Upper lobe of right lung (tissue), 1 donor: ENCODE measurements at places on chromosomes 7 and 10. TPM values are rescaled to one million over a fixed set of nuclear protein-coding genes. Genes with fewer than 3 reads are reported as not detected.
A peak's percentile ranks its signal among the peaks of the same experiment; 100 is the strongest.

The CCDC6 gene
- 55.7 TPM for total RNA-seq

DNA sequence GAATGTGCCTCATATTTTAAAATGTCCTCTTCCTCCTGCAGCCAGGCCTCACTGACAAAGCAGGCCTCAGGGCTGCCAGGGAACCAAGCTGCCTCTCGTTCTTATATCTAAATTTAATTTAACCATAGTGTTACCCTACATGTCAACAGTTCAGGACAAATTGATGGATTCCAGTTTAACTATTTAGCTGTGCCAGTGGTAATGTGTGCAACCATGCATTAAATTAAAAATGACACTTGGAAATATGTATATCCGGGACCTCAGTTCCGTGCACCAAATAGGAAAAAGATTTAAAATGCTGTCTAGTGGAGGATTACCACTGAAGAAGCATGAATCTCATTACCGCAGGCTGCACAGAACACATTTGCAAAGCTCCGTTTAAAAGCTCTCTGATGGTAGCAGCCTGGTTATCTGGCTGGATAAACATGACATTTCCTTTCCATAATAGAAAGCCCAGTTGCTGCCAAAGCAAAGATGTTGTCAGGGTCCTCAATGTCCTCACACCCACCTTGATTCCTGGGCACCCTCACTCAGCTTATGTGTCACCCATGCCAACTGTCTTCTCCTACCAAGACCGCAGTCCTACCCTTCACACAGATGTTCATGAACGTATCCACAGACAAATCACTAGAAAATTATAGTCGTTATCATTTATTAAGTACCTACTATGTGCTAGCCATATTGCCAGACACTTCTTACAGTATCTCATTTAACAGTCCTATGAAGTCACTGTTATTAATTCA lies 73.3 kb upstream of the FRMD4A start:
- no peak for DNase-seq

The GNAT3 gene
- total RNA-seq, result not detected

The MKX gene
- total RNA-seq, result 1.7 TPM

- no peak for DNase-seq
These were observed 93.1 kb downstream of the COBL start for GRCh38 chr7:51223505-51223904.

The CCL24 gene
- 4.8 TPM for total RNA-seq

GRCh38 chr10:76114581-76115001 lies 683.2 kb downstream of the LRMDA start:
- DNase-seq, result no peak

DNA sequence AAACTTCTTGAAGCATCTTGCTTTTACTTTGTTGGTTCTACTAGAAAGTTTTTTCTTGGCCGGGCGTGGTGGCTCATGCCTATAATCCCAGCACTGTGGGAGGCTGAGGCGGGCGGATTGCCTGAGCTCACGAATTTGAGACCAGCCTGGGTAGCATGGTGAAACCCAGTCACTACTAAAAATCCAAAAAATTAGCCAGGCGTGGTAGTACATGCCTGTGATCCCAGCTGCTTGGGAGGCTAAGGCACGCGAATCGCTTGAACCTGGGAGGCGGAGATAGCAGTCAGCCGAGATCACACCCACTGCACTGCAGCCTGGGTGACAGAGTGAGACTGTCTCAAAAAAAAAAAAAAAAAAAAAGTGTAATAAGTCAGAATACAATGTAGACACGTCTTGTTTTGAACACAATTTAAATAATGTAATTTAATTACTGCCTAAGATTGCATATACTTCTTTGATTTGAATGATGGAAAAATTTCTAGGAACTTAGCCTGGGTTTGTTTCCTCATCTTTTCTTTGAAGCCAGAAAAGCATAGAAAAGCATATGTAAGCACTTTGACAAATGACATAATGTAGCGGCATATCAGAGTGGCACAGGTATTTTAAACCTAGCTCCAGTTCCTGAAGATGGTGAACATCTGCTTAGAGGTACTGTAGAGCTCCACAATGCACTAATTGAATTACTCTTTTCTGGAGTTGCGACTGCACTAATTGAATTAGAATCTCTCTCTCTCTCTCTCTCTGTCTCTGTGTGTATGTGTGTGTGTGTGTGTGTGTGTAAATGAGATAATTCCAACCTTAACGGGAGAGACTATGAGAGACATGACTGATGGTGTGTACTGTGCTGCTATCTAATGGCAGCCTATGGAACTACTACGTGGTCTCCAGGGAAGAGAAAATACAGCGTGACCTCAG lies 87.8 kb downstream of the BTRC start:
- DNase-seq, result no peak

DNA sequence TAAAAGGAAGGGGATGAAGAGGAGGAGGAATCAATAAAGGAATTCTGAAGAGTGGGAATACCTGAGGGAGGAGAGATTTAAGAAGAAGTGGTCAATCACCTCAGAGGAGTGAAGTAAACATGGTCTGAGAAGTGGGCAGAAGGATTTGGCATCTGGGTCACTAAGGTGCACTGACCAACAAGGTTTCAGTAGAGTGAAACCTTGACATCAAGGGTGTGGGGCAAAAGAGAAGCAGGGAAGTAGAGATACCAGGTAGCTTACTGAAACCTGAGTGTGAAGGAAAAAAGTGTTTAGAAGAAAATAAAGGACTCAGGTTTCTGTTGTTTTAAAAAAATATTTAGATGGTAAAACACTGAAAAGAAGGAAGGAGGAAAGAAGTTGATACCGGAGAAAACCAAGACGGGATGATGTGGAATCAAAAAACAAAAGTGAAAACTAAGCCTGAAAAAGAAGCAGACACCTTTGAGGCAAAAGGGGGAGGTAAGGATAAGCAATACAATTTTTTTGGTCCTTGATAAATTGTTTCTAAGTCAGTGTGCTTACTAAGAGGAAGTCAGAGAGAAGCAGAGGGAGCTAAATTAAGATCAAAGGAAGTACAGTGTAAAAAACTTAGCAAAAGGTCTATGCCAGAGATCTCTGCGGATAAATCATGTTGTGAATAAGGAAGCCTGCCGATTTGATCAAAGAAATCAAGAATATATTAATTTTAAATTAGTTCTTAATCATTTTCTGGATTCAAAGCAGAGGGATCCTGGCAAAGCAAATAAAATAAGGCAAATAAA lies 137.2 kb upstream of the GPR22 start:
- no peak for DNase-seq

The GPR146 gene
- 40.0 TPM for total RNA-seq

DNA sequence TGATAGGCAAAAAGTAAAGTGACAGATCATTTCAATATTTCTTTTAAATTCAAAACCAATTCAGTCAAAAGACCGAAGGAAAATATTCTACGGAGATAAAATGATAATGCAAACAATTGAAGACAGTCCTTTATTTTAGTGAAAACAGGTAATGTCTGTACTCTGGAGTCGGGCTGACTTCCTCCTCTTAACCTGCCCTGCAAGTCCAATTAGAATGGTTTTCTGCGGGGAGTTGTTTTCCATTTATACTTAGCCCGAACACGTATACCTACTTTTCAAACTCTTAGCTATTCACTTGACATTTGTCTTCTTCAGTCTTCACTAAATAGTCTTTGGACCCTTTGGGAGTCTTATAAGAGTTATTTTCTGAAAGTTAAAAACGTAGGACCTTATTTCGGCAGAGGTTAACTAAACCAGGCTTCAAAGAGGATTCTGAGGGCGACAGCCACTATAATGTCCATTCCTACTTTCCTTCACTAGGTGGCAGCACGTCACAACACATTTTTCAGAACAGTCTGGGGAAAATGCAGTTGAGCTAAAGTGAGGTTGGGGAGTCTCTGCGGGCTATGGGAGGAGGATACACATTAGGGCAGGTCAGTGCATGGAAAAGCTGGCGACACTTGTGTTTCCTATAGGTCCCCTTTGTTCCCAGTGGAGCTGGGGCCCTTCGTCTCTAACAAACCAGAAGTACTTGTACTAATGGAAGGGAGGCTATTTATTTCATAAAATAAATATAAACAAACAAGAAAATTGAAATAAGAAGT lies 472.0 kb downstream of the KCNMA1 start:
- DNase-seq, result no peak

GRCh38 chr10:66637273-66638036 lies 288.4 kb upstream of the LRRTM3 start:
- no peak for DNase-seq

GRCh38 chr10:133464582-133465031 lies 10.9 kb downstream of the SCART1 start:
- no peak for DNase-seq

GRCh38 chr7:146956321-146956720 lies 839.7 kb downstream of the CNTNAP2 start:
- no peak for DNase-seq

DNA sequence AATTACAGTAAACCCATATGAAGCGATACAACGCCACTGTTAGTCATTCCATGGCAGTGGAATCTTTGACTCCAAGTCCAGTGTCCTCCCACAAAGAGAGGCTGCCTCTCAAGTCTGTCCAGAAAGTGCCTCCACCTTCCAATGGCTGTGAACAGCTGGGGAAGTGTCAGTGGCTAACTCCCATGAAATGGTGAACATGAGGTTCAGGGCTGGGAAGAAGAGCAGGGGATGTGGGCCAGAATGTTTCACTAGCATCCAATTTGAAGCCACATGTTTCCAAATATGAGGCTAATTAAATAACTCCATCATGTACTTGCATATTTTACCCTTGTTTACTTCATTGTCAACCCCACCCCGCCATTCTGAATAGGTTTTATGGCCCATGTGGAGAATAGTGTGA lies 53.1 kb upstream of the CHST15 start:
- DNase-seq, result no peak

The TMEM213 gene
- 9.6 TPM for total RNA-seq

GRCh38 chr10:52129410-52130178 lies 184.5 kb upstream of the DKK1 start:
- no peak for DNase-seq

- DNase-seq, result no peak
These were observed 103.6 kb upstream of the EGR2 start for GRCh38 chr10:62919776-62920175.

DNA sequence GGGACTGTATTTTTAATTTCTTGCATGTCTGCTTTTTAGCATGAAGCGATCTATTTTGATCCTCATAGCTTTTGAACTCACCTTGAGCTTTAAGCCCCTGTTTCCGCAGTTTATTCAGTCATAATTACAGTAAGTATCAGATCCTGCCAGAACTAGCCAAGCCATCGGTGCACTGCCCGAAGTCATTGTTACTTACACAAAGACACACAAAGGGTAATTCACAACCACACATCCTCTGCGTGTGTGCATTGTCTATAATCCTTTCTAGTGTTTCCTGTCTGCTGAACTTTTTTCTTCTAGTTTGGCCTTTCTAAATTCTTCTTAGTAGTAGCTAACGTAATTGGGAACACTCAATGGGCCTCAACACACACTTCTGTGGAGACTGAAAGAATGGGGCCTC lies 133.0 kb downstream of the SFMBT2 start:
- DNase-seq, result no peak

- peak; percentile 49 for DNase-seq
These were observed 94.5 kb upstream of the GNA12 start for GRCh38 chr7:2938514-2939192.

DNA sequence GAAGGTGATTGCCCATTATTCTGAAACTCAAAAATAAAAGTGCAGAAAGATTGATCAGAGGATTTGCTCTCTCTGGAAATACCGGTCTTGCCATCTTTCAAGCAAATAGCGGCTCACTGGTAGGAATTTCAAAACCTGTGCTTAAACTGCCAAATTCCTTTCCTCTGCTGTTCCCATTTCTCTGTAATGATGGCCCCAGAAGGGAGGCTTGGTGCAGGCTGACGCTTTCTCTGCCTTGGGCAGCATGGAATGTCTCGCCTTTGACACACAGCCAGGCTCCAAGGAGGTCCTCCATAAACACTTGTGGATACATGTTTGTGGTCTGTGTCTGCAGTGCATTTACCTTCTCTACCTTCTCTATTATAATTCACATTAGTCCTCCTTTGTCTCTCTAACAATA lies 146.8 kb downstream of the HIBADH start:
- DNase-seq, result no peak

The CALN1 gene
- total RNA-seq, result not detected

DNA sequence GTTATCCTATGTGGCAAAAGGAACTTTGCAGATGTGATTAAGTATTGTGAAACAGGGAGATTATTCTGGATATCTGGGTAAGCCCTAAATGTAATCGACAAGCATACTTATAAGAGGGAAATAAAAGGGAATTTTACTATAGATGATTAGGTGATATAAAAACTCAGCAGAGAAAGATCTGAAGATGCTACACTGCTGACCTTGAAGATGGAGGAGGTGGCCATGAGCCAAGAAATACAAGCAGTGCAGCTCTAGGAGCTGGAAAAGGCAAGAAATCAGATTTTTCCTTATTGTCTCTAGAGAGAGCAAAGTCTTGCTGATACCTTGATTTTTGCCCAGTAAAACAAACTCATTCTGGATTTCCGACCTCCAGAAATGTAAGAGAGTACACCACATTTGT lies 67.7 kb downstream of the BRAF start:
- DNase-seq, result no peak

DNA sequence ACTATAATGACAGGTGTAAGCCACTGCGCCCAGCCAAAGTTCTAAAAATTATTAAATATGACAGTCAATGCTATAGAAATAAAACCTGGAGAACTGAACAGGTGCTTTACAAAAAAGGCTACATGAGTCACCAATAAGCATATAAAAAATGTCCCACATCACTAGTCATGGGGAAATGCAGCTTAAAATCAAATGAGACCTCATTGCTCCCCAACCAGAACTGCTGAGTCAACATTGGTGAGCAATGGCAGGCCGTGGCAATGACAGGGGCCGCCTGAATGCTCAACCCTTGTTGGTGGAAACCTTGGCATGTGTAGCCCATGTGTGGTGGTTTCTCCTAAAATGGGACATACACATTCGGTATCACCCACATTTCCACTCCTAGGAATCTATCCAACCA lies 352.3 kb upstream of the KLF6 start:
- no peak for DNase-seq

The HOXA7 gene
- total RNA-seq, result 2.9 TPM

GRCh38 chr10:103742824-103743223 lies 112.6 kb downstream of the SH3PXD2A start:
- no peak for DNase-seq

- DNase-seq, result no peak
These were observed 26.3 kb upstream of the OSBPL3 start for GRCh38 chr7:25006276-25006675.

The CNPY1 gene
- total RNA-seq, result not detected

The SLC29A4 gene
- 0.98 TPM for total RNA-seq

DNA sequence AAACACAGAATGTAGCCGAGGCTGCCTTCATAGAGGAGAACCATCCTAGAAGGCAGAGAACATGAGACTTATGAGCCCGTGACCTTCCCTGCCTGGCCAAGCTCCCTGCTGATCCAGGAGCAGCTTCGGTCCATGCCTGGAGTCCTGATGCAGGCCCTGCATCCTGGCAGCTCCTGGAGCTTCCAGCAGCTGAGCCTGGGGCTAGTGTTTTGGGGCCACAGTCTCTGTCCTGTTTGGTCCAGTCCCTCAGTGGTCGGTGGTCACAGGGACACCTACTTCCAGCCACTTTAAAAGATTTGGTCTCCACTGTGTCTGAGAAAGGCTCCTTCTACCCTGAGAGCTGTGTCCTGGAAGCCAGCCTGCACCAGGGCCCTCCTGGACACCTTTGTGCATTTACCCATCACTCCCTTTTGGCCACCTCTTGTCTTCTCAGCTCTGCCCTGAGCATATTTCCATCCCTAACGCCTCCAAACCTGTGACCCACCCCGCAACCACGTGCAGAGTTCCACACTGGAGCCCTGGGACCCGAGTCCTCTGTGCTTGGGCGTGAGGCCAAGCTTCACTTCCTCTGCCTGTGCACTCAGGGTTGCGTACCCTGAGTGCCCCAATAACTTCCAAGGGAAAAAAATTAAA lies 315.2 kb upstream of the ZNF32 start:
- DNase-seq, result peak; percentile 57
